Stimulated activated CD8-positive, alpha-beta memory T cell treated with anti-CD3 and anti-CD28 coated beads, Interleukin-4, amount 100 ng/mL, for 1 hour (primary cell): ENCODE measurements at places on chromosomes 12 and 14.

- DNase-seq: no peak
Measured at GRCh38 chr12:105928436-105928835, 210.3 kb downstream of the NUAK1 start.

- DNase-seq: no peak
Measured at GRCh38 chr12:31880340-31880739, 78.9 kb upstream of the RESF1 start.

DNA sequence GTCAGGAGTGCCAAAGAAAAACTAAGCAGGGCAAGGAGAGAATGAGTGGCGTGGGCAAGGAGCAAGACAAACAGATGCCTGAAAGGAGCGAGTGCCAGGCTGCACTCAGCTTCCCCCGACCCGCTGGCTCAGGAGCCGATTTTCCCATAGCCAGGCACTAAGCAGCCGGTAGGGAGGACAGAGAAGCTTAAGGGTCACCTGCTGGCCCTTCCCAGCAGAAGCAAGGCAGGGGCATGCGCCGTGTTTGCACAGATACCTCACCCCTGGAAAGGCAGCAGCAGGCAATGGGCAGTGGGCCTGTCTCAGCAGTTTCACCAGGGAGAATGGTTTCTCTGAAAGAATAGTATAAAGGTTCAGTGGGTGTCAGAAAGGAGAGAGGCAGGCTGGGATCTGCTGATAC lies 104.9 kb upstream of the FKBP4 start:
- DNase-seq: no peak

GRCh38 chr12:25797386-25797785 lies 161.1 kb upstream of the RASSF8 start:
- DNase-seq: no peak

DNA sequence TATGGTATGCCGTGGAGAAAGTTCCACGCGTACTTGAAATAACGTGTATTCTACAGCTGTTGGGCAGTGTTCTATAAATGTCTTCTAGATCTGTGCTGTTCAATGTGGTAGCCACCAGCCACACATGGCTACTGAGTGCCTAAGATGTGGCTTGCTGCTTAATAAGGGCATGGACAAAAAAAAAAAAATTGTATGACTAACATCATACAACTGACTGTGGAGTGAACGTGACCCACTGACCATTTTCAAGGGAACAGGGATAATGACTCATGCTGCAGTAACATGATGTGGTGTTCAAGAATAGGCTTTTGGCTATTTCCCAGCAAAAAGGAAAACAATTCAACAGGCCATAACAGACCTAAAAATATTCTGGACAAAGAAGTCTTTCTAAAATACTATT lies 13.0 kb downstream of the ATG14 start:
- no peak for DNase-seq

GRCh38 chr14:99821519-99822508 lies 28.6 kb downstream of the EML1 start:
- no peak for DNase-seq

DNA sequence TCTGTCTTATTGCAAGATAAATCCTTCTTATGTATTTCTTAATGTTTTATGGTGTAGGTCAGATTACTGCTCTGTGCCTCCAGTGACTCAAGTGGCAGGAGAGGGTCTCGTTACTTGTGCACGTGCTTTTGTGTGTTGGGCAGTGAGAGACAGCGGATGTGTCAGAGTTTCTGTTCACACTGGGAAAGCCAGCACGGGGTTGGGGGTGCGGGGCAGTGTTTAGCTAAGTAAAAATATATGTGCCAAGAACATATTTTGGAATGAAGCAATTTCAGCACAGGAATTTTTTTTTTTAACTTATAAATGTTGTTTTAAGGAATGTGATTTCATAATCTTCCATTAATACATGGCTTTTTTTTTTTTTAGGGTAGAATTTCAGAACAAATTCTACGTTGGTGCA lies 4.5 kb upstream of the DNAH10 start:
- DNase-seq: no peak

DNA sequence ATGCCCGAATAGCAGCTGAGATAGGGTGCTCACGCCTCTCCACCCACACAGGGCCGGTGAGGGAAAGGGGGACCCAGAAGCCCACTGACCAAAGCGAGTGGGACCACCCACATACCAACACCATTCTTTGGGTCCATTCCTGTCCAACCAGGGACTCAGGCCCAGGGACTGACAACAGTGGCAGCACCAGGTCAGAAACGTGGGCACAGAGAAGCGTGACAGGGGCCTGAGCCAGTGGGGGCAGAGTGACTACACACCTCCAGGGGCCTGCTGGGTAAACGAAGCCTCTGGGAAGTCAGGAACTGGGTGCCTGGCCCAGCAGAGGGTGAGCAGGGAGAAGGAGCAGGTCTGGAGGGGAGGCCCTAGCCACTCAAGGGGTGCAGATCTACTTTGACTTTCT lies 13.7 kb downstream of the SPRYD3 start:
- DNase-seq: no peak

- no peak for DNase-seq
Measured at GRCh38 chr12:12428961-12429657, 72.2 kb downstream of the BORCS5 start.

GRCh38 chr14:72366619-72367018 lies 434.4 kb downstream of the RGS6 start:
- DNase-seq: no peak

- no peak for DNase-seq
Measured at GRCh38 chr14:80047761-80048160, 163.5 kb downstream of the DIO2 start.

DNA sequence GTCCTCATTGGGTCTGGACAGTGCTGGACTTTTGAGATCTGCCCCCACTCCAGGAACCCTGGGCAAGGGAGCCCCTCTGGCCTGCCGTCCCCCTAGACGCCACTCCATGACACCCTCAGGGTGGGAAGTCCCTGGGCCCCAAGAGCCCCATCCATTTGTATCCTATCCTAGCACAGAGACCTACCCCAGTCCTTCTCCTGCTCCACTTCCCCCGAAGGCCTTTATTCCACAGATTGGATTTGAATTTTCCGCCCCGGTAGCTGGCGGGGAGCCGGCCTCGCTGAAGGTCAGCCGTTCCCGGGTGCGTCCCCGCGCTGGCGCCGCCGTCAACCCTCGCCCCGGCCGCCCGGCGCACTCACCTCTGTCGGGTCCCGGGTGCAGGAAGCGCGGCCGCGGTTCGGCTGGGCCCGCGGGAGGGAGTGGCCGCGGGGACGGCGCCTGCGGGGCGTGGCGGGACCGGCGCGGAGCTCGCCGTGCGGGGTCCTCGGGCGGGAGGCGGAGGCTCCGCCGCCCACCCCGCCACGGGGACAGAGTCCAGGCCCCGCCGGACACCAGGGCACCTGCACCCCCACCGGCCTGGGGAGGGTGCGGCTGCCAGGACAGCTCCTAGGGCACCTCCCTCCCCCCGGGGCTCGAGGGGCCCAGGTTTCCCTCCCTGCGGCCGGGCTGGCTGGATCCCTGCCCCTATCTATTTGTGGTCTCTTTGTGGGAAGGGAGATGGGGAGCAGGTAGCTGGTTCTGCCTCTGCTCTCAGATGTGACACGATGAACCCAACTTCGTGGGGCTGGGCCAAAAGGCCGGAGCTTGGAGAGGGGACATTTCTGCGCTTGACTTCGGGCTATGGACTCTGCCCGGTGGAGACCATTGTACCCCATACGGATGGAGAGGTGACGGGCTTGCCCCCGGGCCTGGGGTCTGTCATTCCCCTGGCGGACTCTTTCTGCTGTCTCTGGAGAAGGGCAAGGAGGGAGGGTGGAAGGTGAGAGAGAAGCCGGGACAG lies 19.9 kb upstream of the GPR68 start:
- no peak for DNase-seq

DNA sequence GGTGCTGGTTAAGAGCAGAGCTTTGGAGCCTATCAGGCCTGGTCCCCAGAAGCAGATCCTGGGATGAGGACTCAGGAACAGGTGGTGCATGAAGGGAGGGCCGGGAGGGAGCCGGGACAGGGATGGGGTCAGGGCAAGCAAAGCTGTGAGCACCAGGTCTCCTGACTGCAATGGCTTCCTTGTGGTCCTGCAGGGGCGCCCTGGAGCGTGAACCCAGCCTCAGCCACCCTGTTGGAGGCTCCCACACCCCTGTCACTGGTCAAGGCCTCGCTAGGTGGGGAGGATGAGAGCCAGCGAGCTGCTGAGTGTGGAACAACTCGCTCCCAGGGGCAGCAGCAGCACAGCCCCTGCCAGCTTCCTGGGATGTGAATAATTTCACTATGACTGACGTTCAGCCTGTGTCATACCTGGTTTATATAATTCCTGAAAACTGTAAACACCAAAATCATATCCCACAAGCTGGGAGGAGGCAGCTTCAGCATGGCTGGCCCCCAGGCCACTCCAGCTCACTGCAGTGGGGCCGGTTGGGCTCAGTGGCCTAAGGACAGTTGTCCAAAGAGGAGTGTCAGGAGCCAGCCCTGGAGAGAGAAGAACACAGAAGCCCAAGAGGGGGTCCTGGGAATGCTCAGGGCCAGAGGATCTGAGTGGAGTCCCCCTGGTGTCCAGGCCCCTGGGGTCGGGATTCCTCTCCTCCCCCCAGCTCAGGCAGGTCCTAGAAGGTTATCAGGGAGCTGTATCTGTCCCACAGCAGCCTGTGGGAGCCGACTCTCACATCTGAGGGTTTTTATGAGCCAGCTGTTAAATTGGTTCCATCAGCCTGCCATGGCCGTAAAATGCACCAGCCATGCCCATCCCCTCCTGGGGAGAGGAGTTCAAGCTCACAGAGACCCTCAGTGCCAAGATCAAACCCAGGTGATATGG lies 272.9 kb downstream of the ADGRD1 start:
- DNase-seq: no peak

- no peak for DNase-seq
Measured at GRCh38 chr14:98958048-98958631, 313.9 kb downstream of the BCL11B start.

DNA sequence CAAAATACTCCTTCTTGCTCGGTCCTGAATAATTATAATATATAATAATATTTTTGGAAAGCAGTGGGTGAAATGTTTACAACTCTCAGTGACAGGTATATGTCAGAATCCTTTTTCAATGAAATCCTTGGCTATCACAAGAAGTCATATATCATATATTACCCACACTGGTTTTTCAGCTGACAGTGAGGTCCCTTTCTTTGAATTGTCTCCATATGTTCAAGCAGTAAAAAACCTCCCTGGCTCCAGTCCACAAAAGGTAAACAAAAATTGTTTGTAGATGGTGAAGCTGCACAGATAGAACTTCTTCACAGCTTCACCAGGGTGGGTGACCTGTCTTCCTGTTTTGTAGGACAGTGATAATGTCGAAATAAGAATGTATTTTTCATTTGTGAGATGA lies 44.0 kb downstream of the A2ML1 start:
- no peak for DNase-seq

DNA sequence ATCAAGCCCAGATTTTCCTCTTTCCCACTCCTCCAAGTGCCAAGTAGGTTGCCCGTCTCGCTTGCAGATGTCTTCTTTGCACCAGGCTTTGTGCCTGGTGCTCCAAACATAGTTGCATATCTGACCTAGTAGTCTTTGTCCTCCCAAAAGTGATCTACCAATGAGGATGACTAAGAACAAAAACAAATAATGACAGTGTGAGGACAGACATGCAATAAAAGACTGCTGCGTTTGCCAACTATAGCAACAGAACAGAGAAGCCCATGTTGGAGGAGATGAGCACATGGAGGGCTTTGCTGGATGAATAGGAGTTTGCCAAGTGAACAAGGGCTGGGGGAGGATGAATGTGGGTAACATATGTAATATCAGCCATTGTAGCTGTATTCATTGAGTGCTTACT lies 15.6 kb downstream of the DTX1 start:
- no peak for DNase-seq

DNA sequence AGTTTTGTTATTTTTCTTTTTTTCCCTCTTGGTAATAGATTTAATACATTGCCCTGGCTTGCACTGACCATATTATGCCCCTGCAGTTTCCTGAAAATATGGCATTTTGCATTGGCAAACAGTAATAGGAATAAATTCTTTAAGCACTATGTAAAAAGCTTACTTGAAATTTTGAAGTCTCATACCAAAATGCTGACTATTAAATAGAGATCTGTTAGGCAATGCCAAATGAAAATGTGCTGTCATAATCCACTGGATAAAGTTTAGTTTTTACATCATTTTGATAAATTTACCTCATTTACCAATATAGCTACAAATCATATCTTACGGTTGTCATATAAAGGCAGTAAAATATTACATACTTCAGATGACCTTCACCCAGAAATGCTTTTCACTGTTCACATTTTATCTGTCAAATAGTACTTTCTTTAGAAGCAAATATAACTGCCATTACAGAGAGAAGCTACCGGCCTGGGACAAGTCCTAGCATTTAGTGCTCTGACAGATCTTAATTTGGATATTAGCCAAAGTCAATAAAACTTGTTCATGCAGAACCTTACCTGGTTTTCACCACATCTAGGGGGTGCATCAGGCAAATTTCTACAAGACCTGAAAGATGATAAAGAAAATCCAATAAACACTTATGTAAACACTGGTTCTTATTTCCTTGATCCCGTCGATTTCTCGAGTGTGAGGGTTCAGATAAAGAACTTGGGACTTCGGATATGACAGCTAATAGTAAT lies 212.9 kb downstream of the PAX9 start:
- DNase-seq: no peak

GRCh38 chr14:72549854-72550253 lies 344.0 kb downstream of the DPF3 start:
- no peak for DNase-seq

GRCh38 chr12:95884998-95885397 lies 26.2 kb downstream of the SNRPF start:
- no peak for DNase-seq

DNA sequence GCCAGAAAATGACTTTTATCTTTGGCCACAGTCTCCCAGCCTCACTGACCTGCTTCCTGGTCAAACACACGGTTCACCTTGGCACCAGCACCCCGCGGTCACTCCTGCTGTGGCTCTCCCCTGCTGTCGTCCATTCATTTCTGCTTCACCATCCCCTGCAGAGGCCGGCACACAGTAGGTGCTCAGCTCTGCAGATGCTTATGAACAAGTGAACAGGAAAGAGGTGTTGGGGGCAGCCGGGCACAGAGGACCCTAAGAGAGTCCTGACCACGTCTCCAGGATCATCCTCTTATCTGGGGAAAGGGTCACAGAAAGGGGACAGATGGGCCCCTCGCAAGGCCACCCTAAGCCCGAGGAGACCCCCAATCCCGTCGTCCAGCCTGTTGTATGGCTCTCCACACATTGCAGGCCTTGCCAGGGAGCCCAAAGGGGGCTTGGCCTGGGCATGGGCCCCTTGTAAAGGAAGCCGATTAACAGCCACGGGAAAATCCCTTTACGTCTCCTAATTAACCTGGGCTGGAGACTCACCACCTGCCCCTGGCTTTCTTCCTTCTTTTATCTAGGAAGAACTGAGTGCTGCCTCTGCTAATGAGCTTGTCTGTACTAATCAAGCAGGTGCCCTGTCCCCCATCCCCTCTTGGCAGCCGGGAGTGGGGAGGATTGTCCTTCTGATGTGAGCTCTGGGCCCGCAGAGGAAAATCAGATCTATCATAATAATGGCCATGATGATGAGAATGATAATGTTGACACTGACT lies 119.2 kb downstream of the AACS start:
- no peak for DNase-seq

DNA sequence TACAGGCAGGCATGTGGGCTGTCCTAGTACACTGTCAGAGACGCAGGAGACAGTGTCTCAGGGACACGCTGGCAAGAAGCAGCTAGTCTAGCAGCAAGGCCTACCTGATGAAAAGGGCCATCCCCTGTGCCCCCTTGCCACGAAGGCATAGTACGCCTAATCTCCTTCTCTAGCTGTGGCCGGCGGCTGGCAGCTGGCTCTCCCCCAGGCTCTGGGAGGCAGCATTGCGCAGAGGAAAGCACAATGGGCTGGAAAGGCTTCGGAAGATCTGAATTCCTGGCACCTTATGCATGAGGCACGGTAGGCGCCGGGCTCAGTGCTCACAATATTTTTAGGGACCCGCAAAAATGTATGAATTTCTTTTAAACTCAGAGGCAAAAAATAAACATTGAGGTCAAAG lies 16.0 kb upstream of the PLEKHH1 start:
- no peak for DNase-seq
